ENCODE measurements at places on chromosomes 3 and 15.

DNA sequence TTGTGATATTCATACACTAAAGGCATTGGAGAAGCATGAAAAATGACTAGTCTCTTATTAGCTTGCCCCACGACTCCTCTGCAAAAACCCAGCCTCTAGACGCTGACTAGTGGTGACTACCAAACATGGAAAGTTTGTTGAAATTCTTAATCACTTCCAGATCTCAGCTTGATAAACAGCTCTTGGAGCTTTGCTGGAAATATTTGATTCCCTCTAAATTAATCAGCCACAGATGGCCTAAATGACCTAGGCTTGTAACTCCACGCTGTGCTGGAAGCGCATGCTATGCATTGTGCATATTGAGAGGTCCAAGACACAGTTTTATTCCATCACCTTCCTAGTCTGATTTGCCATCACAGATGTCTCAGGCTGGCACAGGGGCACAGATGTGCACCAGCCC, 244.7 kb upstream of the ST8SIA2 start:
- DNase-seq: no peak

DNA sequence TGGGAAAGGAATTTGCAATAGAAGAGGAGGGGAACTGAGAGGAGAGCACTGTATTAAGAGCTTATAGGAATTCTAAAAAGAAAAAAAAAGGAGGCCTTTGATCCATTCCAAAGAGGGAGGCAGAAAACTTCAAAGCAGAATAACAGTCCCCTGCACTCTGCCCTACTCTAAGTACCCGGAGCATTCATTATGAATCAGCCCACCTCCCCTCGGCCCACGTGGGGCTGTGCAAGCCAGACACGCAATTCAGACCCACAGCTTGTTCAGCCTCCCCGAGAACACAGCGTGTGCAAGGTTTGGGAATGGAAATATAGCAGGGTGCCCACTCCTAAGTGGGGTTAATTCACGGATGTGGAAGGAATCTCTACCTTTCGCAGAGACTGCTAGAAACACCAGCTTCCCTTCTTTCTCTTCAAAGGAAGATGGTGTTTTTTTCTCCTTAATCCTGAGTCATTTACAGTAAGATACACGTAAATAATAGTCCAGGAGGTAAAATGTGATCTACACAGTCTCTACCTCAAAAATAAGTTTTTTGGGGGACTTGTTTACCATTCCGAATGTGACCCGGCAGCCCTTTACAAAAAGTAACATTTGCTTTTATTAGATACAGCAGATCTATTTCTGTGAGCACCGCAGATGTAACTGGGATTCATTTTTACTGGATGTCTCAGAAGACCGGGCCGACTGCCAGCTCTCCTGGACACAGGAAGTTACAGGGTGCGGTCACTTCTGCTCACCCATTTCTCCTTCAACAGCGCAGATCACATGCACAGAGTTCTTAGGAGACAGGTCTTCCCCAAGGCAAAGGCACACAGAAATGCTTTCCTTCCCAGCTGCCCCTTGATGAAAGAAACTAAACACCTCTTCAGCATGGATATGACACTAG, 768.5 kb upstream of the CFAP20DC start:
- DNase-seq: peak; percentile 91

DNA sequence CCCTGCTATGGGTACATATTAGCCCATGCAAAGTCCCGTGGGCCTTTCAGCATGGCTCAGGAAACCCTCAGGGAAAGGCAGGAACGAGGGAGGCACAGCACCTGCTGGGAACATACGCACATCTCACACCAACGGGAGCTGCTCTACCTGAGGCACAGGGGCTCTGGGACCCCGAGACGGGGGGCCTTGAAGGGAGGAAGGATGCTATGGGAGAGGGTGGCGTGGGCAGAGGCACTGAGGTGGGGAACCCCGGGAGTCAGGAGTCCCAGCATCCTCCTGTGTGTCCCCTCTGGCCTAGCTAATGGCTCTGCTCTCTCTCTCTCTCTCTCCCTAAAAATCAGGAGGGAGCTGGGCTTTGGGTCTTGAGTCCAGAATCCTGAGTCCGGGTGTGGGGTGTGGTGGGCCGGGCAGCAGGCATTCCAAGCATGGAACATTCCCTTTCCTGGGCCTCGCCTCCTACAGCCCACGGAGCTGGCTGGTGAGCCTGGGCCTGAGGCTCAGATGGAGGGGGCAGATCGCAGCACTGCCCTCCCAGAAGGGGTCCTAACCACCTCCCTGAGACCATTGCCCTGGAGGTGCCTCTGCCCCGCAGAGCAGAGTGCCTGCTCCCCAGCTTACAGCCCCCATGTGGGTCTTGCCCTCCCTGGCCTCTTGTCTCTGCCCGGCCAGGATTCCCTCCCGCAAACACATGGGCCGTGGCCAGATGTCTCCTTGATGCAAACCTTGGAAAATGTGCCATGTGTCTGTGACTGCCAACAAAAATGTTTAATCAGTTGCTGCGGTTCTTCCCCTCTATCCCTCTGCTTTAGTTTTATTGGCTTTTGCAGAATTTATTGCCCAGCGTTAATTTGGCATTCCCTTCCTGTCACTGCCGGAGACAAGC, 101.6 kb downstream of the TMEM266 start:
- no peak for DNase-seq

GRCh38 chr3:43964640-43965039, 273.9 kb downstream of the ABHD5 start:
- DNase-seq: no peak

DNA sequence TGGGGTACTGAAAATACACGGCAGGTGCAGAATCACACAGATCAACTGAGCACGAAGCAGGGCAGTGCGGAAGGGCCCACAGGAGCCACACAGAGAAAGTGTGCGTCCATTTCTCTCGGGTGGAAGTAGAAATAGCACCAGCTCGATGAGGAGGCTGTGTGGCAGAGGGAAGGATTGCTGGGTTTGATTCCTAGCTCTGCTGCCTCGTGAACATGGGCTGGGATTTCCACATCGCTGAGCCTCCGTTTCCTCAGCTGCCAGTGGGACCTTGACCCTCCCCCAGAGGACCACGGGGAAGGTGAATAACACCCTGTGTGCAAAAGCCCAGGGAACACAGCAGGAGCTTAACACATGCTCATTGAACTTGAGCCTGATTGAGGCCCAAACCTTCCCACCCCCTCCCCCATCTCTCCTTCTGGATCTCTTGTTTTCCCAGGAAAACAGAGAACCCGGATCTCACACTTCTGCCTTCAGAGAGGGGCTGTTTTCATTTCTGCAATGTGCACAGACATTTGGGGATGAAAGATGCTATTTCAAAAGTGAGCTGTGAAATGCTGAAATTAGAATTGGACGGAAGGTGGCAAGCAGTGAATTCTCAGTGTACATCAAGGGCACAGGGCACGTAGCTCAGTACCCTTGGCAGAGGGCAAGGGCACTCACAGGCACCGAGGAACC, 38.4 kb downstream of the ABTB1 start:
- DNase-seq: no peak

All from kidney glomerular epithelial cell (primary cell).